Stimulated activated CD4-positive, alpha-beta T cell treated with anti-CD3 and anti-CD28 coated beads, Interleukin-4, amount 100 ng/mL, for 24 hours (primary cell): ENCODE measurements at places on chromosomes 11 and 22.
A peak's percentile ranks its signal among the peaks of the same experiment; 100 is the strongest.

DNA sequence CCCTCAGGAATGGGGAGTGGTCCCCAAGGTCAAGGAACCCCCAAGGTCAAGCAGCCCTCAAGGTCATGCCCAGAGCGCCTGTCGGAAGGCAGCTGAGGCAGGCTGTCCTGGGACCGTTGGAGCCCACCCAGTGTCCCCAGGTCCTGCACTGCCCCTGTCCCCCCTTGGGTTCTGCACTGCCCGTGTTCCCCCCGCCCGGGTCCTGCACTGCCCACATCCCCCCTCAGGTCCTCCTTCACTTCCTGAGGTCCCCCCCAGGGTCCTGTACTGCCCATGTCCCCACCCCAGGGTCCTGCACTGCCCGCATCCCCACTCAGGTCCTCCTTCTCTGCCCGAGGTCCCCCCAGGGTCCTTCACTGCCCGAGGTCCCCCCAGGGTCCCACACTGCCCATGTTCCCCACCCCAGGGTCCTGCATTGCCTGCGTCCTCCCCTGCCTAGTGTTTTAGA lies 1073.0 kb downstream of the BRD1 start:
- no peak for DNase-seq

DNA sequence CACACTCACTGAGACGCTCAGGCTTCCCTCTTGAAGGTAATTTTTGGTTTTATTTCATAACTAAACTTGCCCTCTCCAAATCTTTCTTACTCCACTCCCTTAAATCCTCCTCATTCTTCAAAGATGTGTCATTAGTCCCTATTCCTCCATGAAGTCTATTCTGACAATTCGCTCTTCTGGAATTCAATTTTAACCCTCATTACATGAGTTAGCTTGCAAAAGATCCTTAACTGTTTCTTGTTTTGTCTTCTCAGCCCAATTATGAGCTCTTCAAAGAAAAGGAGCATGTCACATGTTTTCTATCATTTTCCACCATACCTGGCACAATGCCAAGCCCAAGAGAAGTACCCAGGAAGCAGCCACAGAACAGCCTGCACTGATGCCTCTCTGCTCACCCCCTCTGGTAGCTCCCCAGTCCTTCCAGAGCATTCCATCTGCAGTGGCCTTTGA lies 13.0 kb downstream of the GALNT18 start:
- no peak for DNase-seq

GRCh38 chr11:86861810-86862209 lies 61.5 kb downstream of the PRSS23 start:
- no peak for DNase-seq

GRCh38 chr11:9150926-9151325 lies 59.5 kb upstream of the SCUBE2 start:
- DNase-seq, result no peak

- DNase-seq, result no peak
Observed at GRCh38 chr22:25127318-25127717, 72.3 kb upstream of the CRYBB3 start.

GRCh38 chr22:24103301-24103700 lies 78.0 kb upstream of the SUSD2 start:
- no peak for DNase-seq

- peak; percentile 29 for DNase-seq
Observed at GRCh38 chr11:123103326-123103980, 41.5 kb upstream of the HSPA8 start.

DNA sequence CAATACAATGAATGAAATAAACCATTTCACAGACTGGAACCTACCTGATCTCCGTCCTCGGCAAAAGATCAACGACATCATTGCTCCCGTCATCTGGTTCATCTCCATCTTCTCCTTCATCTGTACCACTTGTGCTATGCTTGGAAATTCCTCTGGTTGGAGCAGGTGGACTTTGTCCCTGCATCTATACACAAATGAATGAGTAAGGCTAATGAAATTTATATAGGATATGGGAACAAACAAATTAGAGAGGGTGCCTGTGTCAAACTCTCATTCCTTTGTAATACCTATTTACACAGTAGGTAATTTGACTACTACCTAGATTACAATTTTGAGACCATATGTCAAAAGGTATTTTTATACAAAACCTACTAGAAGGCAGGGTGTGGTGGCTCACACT lies 59.4 kb downstream of the F2 start:
- DNase-seq, result no peak

DNA sequence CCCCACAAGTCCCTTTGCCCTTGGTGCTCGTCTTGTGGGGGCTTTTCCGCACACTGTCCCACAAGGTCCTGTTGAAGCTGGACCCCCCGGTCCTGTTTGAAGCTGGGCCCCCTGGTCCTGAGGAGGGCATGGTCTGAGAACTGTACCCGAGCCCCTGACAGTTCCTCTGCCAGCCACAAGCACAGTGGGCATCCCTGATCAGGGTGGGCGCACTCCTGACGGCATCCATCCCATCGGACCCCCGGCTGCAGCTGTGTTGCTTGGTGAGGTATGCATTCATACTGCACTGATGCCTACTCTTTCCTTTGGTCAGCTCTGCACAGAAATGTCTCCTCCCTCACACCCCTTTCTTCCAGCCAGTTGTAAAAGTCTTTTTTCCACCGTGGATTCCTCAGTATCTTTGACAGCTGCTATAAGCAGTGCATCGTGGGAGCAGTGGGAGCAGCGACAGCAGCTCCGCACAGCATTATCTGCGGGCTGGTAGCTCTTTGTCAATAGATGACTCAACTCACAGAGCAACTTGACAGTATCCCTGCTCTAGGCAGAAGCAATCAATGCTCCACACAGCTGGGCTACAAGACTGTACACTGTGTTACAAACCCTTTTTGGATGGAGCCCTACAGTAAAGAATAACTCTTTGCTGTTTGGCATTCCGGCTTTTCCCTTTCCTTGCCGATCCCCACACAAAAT lies 1030.8 kb upstream of the CCDC90B start:
- DNase-seq, result no peak

DNA sequence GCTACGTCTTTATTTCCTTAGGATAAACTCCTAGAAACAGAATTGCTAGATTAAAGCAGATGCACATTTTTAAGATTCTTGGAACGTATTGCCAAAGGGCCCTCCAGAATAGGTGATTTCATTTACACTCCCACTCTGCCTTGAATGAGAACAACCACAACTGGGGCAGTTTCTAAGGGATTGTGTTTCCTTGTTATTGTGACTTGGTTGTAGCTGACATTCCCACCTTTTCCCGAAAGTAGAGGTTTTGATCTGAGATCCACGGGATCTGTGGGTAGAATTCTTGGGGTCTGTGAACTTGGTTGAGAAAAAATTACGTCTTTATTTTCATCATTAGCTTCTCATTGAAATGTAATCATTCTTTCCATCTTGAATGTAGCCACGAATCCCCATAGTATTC lies 21.5 kb downstream of the LRRC32 start:
- no peak for DNase-seq

DNA sequence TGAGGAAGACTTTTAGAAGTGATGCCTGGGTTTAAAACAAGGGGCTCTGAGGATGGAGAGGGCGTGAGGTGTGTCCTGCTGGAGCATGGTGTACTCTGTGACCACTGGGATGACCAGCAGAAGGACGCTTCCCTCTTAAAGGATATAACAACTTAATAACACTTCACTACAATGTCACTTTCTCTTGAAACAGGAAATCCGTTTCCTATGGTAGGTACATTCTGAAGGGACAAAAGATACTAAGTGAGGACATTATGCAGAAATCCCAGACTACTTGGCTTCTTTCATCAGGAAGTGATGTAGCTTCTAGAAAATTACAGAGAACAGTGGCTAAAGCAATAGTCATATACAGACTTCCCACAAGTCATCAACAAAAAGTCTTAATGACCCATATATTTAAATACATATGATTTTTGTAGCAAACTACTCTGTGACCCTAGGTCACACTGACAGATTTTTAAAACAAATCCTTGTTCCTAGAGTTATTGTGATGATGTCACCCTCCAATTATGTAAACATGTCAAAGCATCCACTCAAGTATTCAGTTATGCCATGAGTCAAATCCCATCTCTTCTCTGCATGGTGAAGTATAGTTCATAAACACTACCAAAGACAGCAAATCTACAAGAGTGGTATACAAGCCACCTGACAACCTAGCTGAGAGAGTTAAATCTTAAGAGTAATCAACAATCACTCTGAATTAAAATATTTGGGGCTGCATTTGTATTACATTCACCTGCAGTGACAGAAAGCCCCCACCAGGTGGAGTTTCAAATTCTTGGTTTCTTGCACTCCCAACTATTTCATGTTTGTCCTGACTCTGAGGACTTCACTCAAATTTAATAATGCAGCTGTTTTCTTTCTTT lies 32.8 kb downstream of the PITPNB start:
- peak; percentile 49 for DNase-seq

- DNase-seq, result no peak
Observed at GRCh38 chr11:127632976-127633680, 632.6 kb upstream of the KIRREL3 start.

DNA sequence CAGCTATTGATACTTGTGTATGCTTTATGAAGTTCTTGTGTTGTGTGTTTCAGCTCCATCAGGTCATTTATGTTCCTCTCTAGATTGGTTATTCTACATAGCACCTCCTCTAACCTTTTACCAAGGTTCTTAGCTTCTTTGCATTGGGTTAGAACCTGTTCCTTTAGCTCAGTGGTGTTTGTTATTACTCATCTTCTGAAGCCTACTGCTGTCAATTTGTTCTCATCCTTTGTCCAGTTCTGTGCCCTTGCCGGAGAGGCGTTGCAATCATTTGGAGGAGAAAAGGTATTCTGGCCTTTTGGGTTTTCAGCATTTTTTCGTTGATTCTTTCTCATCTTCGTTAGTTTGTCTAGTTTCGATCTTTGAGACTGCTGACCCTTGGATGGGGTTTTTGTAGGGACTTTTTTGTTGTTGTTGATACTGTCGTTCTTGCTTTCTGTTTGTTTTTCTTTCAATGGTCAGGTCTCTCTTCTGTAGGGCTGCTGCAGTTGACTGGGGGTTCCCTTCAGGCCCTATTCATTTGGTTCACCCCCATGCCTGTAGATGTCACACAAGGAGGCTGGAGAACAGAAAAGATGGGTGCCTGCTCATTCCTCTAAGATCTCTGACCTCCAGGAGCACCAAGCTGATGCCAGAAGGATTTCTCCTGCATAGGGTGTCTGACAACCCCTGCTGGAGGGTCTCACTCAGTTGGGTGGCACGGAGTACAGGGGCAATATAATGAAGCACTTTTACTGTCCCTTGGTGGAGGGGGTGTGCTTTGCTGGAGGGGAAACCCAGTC lies 35.9 kb upstream of the MUC15 start:
- no peak for DNase-seq

DNA sequence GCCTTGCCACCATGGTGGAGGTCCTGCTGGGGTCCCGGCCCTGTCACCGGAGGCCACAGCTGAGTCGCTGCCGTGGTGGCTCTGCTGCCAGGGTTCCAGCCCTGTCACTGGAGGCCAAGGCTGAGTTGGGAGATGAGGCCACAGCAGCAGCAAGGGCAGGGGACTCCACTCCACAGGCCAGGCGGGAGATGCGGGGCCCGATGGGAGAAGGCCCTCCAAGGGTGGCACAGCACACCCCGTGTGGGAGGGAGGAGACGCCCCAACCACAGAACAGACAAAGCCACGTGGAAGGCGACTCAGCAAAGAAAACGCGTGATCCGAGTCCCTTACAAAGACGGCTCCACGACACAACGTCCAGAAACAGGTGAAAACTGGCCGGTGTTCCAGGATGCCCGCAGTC lies 159.3 kb downstream of the BRD1 start:
- peak; percentile 3 for DNase-seq

- no peak for DNase-seq
Observed at GRCh38 chr11:16356761-16357393, 531 bp upstream of the SOX6 start.

- no peak for DNase-seq
Observed at GRCh38 chr22:30370641-30371230, 13.9 kb downstream of the CCDC157 start.

GRCh38 chr22:48404801-48405447 lies 1422.7 kb downstream of the BRD1 start:
- no peak for DNase-seq

- DNase-seq, result no peak
Observed at GRCh38 chr11:61542705-61543104, 34.2 kb downstream of the LRRC10B start.

DNA sequence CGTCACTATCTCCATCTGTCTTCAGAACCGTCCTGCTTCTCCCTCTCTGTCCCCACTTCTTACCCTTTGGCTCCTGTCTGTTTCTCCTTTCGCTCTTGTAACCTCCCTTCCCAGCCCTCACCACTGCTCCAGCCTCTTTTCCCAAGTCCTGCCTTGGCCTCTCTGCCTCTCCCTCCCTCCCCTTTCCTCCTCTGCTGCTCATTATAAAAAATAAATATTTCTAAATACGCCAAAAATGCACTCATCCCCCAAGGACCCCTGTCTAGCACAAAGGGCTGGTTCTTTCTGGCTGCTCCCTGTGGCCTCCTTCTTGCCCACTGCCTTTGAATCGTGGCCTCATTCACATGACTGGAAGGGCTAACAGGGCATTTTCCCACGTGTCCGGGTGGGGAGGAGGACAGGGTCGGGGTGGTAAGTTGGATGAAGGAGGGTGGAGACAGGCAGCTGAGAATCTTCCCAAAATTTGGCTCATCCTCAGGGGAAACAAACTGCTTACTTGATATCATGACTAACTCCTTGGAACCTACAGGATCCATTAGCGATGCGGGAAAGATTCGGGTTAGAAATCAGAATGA lies 26.4 kb upstream of the OAF start:
- no peak for DNase-seq

DNA sequence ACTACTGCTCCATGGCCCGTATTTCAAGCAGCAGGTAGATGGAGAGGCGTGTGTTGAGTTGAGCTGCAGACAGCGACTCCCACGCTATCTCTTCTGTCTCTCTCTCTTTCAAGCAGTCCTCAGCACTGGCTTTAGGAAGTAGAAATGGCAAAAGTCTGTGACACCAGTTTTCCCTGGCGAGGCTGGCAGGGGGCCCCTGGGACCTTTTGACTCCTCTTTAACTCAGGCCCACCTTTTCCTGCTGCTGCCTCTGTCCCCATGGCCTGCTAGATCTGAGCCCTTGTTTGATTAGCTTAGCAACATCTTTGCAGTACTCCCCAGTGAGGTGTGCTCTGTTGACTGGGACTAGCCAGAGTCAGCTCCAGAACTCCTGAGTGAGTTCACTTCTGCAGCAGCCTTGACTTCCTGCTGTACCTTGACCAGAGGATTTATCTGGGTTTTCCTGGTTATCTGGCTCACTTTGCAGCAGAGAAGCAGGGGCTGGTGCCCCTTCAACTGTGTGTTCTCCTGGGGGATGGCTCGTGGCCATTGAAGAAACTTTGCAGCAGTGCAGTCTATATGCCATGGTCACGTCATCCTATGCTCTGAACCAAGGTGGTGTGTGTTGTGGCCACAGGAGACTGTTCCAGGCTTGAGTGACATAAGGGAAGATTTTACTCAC lies 183.9 kb downstream of the DBX1 start:
- DNase-seq, result no peak

DNA sequence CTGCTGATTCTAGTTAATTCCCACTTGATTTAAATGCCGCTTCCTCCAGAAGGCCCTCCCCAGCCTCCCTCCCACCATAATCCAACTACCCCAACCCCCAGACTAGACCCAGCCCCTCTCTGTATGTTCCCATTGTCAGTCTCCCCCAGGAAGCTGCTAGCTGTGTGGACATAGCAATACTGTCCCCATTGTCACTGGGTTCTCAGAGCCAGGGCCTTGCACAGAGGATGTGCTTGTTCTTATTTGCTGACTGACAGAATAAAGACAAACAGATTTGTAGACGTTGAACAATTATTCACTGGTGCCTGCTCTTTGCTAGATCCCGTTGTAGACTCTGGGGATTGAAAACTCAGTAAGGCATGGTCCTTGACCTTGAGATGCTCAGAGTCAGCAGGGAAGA lies 45.7 kb upstream of the NAV2 start:
- no peak for DNase-seq

GRCh38 chr11:7577291-7578190 lies 63.7 kb downstream of the PPFIBP2 start:
- no peak for DNase-seq

- DNase-seq, result no peak
Observed at GRCh38 chr22:38853196-38853651, 9.4 kb upstream of the NPTXR start.
